Immature natural killer cell (primary cell): ENCODE measurements at places on chromosomes 7 and 10. TPM values are rescaled to one million over a fixed set of nuclear protein-coding genes. Genes with fewer than 3 reads are reported as not detected.

DNA sequence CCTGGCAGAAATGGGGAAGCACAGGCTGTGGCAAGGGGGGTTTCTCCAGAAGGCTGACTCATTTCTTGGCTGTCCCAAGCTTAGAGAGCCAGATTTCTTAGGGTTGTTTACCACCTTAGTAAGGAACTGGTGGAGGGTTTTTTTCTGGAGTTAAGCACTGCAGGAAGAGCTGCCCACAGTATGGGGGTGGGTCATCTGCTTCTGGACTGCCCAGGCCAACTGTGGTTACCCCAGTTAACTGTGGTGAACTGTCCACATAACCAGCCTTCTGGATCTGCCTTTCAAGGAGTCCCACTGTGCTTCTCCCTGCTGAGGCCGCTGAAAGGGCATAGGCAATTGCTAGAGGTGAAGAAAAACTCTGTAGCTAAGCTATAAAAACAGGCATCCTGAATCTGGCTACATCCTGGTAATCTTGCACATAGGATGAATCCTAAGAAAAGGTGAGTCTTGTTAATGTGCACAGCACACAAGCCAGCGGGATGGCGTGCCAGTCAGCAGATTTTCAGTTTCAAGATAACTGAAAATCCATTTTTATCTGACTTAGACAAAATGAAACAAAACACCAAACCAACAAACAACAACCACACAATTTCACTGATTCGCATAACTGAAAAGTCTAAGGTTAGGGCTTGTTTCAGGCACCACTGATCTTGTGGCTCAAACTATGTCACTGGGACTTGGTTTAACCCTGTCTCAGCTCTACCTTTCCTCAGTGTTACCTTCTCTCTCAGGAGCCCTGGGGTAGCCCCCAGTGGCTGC is 21.6 kb upstream of the TSPAN33 start:
- no peak for DNase-seq
- no peak overlapping the region for H3K27ac ChIP-seq
- H3K36me3 ChIP-seq, result no peaks in the 10 kb centered on the region
- H3K4me1 ChIP-seq, result no peaks in the 10 kb centered on the region

NDUFB8 gene
- polyA plus RNA-seq, result 419 TPM

PLXDC2 gene
- 5.1 TPM for polyA plus RNA-seq

DNA sequence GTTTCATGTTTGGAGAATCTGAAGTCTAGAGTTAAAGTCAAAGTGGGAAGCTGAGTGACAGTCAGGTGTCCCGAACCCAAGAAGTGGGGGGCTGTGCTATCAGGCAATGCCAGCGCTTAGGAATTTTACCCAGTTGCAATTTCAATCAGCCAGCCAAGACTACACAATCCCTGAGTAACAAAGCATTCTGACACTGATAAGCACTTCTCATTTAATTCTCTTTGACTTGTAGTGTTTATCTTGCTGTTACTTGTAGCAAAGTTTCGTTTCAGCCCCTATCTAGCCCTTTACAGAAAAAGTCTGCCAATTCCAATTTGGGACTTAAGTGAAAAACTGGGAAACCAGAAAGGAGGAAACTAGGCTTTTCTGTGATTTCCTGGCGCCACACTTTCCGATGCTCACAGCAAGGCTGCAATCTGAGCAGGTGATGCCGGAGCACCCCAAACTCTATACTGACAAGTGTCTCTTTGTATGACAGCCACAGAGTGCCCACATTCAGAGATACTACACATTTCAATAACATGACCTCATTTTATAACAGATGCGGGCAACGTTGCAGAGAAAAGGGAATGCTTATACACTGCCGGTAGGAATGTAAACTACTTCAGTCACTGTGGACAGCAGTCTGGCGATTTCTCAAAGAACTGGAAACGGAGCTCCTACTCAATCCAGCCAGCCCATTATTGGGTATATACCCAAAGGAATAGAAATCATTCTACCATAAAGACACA is 61.0 kb downstream of the ITIH5 start:
- no peak overlapping the region for H3K4me3 ChIP-seq
- DNase-seq, result no peak
- no peaks in the 10 kb centered on the region for H3K27me3 ChIP-seq
- no peaks in the 10 kb centered on the region for H3K4me1 ChIP-seq
- no peak overlapping the region for H3K27ac ChIP-seq
- H3K36me3 ChIP-seq, result no peaks in the 10 kb centered on the region

DNA sequence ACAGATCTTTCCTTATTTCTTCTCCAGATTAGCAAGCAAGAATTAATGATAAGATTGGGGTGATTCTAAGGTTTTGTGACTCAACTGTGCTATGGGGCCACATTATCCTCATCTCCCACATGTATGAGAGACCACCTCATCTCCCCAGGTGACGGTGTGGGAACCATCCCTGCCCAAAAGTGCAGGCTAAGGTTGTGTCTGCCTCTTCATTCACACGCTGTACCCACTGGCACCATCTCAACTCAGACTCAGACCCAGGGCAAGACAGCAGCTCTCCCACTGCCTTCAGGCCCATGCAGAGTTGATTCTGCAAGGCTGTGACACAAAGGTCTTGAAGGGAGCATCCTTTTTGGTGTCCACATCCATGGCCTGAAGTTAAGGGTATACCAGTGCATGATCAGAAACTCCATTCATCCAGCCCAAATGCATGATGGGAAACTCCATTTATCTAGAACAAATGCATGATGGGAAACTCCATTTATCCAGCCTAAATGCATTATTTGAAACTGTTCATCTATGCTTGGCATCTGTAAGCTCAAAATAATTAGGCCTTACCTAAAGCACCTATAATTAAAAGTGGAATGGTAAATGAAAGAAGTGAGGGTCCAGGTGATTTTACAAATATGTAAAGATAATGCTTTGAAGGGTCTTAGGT is 99.4 kb downstream of the TCERG1L start:
- no peaks in the 10 kb centered on the region for H3K4me1 ChIP-seq
- no peak for DNase-seq
- H3K27me3 ChIP-seq, result peaks cover 1% of the 10 kb centered on the region
- no peak overlapping the region for H3K4me3 ChIP-seq
- no peaks in the 10 kb centered on the region for H3K36me3 ChIP-seq

GRCh38 chr7:141575654-141576448 is 24.6 kb downstream of the AGK start:
- no peak overlapping the region for H3K27ac ChIP-seq
- H3K4me3 ChIP-seq, result no peak overlapping the region
- H3K27me3 ChIP-seq, result peaks cover 2% of the 10 kb centered on the region
- peaks cover 19% of the 10 kb centered on the region for H3K4me1 ChIP-seq
- no peak for DNase-seq

SRRM3 gene
- not detected for polyA plus RNA-seq

- H3K4me3 ChIP-seq, result no peak overlapping the region
- H3K27me3 ChIP-seq, result no peaks in the 10 kb centered on the region
- no peak overlapping the region for H3K27ac ChIP-seq
- no peak for DNase-seq
- peaks cover 8% of the 10 kb centered on the region for H3K36me3 ChIP-seq
Observed at GRCh38 chr7:29297194-29297890, 102.8 kb downstream of the CHN2 start.

UROS gene
- 118 TPM for polyA plus RNA-seq

GRCh38 chr10:49179699-49180443 is 8.3 kb downstream of the TMEM273 start:
- H3K27ac ChIP-seq, result peak overlapping the region; percentile 94
- no peaks in the 10 kb centered on the region for H3K36me3 ChIP-seq
- no peak for DNase-seq

DNA sequence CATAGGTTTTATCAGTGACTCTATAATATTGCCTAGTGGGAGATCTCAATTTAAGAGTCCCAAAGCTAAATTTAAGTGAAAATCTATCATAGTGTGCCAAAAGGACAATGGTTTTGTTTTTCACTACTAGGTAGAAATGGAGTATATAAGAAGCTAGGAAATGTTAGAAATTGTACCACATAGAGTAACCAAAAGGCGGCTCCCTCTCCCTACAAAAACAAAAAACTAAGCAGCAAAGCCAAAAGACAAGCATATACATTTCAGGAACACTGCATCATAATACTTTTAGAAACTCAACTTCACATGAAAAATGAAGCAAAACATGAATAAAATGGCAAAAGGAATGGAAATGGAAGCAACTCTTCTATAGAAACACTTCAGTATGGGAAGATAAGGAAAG is 271.6 kb downstream of the CACNA2D1 start:
- DNase-seq, result no peak
- no peaks in the 10 kb centered on the region for H3K4me1 ChIP-seq
- H3K27me3 ChIP-seq, result peaks cover 2% of the 10 kb centered on the region
- no peak overlapping the region for H3K27ac ChIP-seq
- H3K36me3 ChIP-seq, result no peaks in the 10 kb centered on the region

DNA sequence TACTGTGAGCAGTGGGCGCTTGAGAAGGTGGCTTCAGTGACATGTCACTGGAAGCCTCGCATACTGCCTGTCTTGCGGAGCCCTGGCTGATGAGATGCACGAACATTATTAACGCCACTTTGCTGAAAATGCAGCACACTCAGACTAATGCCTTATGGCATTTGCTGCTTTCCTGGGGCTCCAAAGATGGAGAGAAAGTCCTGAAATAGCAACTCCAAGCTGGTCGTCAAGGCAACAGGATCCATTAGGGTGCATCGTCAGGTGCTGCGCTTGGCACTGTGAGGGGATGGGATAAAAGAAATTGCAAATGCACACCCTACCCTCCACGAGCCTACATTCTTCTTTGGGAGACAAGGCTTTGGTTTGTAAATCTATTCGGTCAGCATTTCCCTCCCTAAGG is 592.5 kb downstream of the TYW1 start:
- H3K27ac ChIP-seq, result no peak overlapping the region
- peaks cover 1% of the 10 kb centered on the region for H3K36me3 ChIP-seq
- no peaks in the 10 kb centered on the region for H3K27me3 ChIP-seq
- no peak for DNase-seq

- H3K27ac ChIP-seq, result no peak overlapping the region
- no peaks in the 10 kb centered on the region for H3K36me3 ChIP-seq
- no peak overlapping the region for H3K4me3 ChIP-seq
- H3K27me3 ChIP-seq, result peaks cover 6% of the 10 kb centered on the region
- no peak for DNase-seq
Observed at GRCh38 chr7:32206987-32207386, 136.8 kb upstream of the PDE1C start.

WNT8B gene
- not detected for polyA plus RNA-seq

DNA sequence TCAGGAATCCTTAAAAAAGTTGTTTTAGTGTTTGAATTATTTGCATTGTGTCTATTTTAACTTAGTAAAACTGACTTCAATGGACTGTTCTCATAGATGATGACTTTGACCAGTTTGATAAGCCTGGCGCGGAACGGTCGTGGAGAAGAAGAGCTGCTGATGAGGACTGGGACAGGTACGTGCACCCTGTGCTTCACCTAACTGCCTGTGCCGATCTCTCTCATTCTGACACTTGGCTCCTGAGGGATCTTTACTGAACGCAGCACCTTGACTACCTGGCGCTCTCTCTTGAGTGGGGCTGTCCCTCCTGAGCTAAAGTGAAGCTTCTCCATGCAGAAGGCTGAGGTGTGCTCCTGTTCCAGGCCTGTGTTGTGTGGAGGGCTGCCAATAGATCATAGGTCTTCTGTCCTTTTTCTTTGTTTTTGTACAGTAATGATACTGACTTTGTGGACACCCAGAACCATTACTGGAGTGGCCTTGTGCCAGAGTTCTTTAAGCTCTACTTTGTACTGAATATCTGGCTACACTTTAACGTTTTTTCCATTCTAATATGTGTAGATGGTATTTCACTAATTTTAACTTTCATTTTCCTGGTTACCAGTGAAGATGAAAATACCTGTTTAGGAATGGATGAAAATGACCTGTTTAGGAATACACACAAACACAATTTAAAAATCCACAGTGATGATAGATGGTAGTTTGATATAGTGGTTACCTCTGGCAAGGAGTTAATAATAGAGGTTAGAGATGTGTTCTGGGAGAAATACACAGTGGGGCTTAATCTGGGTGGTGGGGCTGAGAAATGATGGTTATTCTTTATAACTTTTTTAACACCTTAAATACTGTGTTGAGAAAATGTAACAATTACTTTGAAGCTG is 20.9 kb downstream of the RBM33 start:
- peak overlapping the region; percentile 16 for H3K27ac ChIP-seq
- H3K27me3 ChIP-seq, result peaks cover 3% of the 10 kb centered on the region
- H3K36me3 ChIP-seq, result no peaks in the 10 kb centered on the region
- H3K4me3 ChIP-seq, result no peak overlapping the region

BLNK gene
- polyA plus RNA-seq, result not detected

DNA sequence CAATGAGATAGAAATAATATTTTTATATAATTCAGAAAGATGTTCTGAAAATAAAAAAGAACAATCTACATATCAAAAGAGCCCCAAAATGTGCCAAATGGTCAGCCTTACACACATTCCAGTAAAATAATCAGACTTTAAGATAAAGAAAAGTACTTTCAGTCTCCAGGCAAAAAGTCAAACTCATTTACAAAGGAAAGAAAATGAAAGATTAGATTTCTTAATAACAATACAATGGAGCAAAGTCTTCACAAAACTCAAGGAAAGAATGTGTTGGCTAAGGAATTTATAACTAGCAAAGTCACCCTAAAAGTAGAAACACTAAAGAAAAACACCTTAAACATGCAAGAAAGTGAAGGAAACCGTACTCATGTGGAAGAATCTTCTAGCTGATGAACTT is 16.6 kb downstream of the RTKN2 start:
- no peaks in the 10 kb centered on the region for H3K4me1 ChIP-seq
- no peak for DNase-seq
- H3K4me3 ChIP-seq, result no peak overlapping the region
- H3K27ac ChIP-seq, result no peak overlapping the region

DNA sequence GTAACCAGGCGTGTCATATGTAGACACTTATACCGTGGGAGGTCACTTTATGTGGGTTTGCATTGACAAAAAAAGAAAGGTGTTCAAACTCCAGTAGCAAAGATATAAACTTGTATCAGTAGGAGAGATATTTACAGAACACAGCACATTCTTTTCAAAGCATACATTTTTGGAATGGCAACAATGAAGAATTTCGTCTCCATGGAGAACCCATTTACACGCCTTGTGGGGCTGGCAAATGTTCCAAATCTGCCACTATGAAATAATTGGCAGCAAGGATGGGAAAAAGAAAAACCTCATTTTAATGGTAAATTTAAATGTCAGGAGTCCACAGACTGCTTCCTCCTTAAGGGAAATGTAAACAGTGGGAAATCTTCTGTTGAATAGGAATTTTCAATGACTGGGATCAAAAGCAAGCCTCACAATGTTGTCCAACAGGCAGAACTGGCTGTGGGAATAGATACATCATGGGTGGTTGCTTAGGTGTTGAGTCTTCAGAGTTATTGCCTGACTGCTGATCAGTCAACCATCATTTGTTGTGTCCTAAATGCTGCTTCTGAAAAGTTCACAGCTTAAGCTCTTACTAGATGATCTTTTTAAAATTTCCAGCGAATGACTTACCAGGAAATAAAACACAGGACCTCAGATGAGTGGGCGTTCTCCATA is 256.6 kb upstream of the SEMA3C start:
- no peaks in the 10 kb centered on the region for H3K36me3 ChIP-seq
- H3K4me1 ChIP-seq, result no peaks in the 10 kb centered on the region
- H3K27me3 ChIP-seq, result no peaks in the 10 kb centered on the region
